Right atrium auricular region (tissue), 2 donors: ENCODE measurements at places on chromosomes 3 and 15. TPM values are rescaled to one million over a fixed set of nuclear protein-coding genes. Genes with fewer than 3 reads are reported as not detected.

The ABHD14A gene
- total RNA-seq, result 21.0 TPM

- DNase-seq, result no peak
Measured at GRCh38 chr15:57740048-57740447, 33.5 kb downstream of the POLR2M start.

GRCh38 chr15:67163180-67163579, 91.3 kb downstream of the AAGAB start:
- DNase-seq, result no peak

- DNase-seq, result no peak
Measured at GRCh38 chr3:174620138-174620537, 239.0 kb upstream of the NAALADL2 start.

GRCh38 chr3:80655216-80655615, 887.4 kb upstream of the ROBO1 start:
- DNase-seq, result no peak

DNA sequence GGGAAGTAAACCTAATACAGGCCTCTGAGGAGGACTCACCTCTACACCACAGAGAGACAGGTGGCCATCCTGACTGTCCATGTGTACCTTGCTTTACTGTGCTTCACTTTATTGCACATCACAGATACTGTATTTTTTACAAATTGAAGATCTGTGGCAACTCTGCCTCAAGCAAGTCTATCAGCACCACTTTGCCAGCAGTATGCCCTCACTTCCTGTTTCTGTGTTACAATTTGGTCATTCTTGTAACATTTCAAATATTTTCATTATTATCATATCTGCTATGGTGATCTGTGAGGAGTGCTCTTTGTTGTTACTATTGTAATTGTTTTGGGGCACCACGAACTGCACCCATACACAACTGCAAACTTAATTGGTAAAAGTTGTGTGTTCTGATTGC, 78.0 kb downstream of the BBX start:
- no peak for DNase-seq

DNA sequence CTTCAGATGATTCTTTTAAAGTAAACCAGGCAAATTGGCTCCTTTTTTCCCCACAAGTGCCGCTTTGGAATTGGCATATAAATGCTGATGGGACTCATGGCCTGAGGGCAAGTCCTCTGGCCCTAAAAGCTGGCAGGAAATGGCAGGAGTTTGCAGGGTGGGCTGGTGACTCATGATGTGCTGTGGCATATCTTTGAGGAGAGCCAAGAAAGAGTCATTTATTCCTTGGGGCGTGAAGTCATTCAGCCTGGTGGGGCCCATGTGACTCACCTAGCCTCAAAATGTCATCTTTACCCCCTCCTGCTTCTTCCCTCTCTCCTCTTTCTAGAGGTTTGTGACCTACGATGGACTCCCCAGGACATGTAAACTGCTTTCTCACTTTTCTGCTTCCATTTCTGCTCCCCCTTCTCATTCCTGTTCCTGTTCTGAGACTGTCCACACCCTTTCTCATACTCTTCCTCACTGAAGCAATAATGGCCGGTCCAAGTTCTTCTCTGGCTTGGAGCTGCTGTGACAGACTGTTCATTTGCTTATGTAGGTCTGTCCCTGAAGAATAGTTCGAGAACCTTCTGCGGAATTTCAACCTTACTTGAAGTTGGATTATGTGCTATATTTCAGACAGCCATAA, 326.1 kb downstream of the SATB1 start:
- no peak for DNase-seq

The GAP43 gene
- total RNA-seq, result 0.47 TPM

- no peak for DNase-seq
Measured at GRCh38 chr3:31254483-31254882, 278.2 kb upstream of the STT3B start.

- DNase-seq, result no peak
Measured at GRCh38 chr3:184954251-184954650, 142.3 kb downstream of the VPS8 start.

The NR2E3 gene
- total RNA-seq, result not detected

DNA sequence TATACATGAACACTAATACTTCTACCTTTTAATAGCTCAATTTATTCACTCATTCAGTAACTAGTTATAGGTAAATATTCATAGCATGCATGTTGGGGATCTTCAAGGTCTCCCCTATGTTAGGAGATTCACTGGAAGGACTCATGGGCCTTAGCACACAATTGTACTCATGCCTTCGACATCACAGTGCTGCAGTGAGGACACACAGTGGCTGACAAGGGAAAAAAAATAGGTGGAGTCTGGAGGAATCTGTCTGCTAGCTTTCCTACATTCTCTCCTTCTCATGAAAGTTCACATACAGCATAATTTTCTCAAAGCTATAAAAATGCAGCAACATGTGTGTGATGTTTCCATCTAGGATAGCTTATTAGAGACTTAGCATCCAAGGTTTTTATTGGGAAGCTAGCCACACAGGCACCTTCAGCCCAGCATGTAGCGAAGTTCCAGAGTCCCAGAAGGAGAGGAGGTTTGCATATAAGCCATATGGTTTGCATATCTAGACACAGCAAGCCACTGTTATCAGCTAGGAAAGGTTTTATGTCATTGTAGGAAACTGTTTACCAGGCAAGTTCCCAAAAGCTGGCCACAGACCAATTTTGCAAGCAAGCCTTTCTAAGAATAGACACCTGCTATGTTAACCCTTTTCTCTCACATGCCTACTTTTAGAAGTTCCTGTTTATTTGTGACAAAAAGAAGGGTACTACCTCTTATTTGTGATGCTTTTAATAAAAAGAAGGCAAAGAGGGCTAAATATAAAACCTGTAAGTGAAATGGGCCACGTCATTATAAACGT, 46.4 kb downstream of the MORC1 start:
- no peak for DNase-seq

The MUSTN1 gene
- 43.8 TPM for total RNA-seq

The PATL2 gene
- total RNA-seq, result 4.5 TPM

GRCh38 chr3:14962762-14963161, 15.4 kb downstream of the NR2C2 start:
- no peak for DNase-seq

The PLSCR5 gene
- total RNA-seq, result not detected

DNA sequence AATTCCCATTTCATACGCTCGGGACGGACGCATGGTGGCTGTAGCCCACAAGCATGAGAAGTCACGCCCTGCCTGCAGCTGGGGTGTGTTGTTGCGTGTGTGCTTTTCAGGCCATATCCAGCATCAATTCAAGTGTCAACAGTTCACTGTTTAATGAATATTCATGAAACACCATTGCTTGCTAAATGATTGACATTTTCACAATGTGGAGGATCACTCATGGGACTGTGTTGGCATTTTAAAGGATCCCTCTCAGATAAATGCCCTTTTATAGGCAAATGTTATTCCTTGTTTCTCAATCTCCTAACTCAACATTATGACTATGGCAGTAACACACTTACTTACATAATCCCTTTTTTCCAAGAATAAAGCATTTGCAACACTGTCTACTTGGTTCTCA, 511.3 kb downstream of the GABRG3 start:
- no peak for DNase-seq

- DNase-seq, result no peak
Measured at GRCh38 chr3:78718707-78719106, 1049.1 kb downstream of the ROBO1 start.

The MBD4 gene
- total RNA-seq, result 17.8 TPM

- DNase-seq, result no peak
Measured at GRCh38 chr3:194872669-194872977, 186.9 kb downstream of the FAM43A start.

GRCh38 chr3:32018757-32019564, 37.4 kb downstream of the ZNF860 start:
- no peak for DNase-seq

- no peak for DNase-seq
Measured at GRCh38 chr15:80841541-80841940, 62.4 kb downstream of the CEMIP start.

DNA sequence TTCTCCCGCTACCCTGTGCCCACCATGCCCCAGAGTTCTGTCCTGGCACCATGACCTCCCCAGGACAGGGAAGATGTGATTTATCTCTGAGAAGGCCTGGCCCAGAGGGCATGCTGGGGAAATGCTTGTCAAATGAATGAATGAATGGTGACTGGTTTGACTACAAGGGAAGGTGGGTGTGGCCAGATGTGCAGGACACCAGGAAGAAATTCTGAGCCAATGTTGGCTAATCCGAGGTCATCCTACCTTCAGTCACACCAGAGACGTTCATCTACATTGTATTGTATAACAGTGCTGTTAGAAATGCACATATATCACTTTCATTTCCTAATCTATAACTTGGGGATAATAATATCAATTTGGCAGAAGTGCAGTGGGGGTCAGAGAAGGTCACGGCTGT, 138.4 kb downstream of the FAM43A start:
- no peak for DNase-seq

GRCh38 chr3:72129501-72130094, 344.6 kb upstream of the PROK2 start:
- DNase-seq, result no peak
